ENCODE measurements at places on chromosomes 6 and 20. TPM values are rescaled to one million over a fixed set of nuclear protein-coding genes. Genes with fewer than 3 reads are reported as not detected.

GRCh38 chr20:45857882-45858216 lies 435 bp downstream of the ZSWIM3 start:
- no peak for DNase-seq

DNA sequence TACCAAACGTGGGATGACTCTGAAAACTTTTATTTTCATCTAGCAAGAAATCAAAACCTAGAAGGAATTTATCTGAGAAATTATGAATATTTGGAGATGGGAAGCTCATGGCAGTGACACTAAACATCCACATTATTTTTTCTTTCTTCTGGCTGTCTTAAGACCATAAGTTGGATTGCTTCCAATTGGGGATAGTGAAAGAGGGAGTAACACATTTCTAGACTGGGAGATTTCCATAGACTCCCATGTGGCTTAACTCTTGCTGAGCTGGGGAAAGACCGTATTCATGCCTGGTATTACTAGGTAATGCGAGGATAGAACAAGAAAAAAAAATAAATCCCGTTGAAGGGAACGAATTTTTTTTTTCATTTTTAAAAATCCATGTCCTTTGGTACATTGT lies 120.0 kb downstream of the UTRN start:
- DNase-seq, result no peak

GRCh38 chr6:36662827-36663256 lies 15.7 kb upstream of the CDKN1A start:
- peak; percentile 75 for DNase-seq

CFB gene
- 38.7 TPM for polyA plus RNA-seq

GRCh38 chr6:158030380-158031300 lies 49.0 kb downstream of the SYNJ2 start:
- no peak for DNase-seq

SLC22A1 gene
- 0.89 TPM for polyA plus RNA-seq

ADGRF5 gene
- 5.5 TPM for polyA plus RNA-seq

GRCh38 chr6:105607636-105608621 lies 205.0 kb upstream of the PREP start:
- peak; percentile 55 for DNase-seq

DNA sequence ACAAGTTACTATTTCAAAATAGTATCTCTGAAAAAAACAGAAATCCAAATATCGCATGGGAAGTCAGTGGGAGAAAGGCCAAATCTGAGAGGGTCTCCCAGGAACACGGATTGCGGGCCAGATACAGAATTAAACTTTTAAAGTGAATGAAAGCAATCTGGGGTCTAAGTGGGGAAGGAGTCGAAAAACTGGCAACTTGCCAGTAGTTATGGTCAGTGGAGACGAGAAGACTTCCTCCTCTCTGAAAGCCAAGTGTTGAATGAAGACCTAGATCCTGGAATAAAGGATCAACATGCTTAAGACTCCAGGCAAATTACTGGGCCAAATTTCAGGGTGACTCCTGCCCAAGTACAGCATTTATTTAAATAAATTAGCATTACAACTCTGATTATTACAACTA lies 123.6 kb downstream of the BFSP1 start:
- no peak for DNase-seq

GRCh38 chr6:16776394-16777017 lies 15.2 kb upstream of the ATXN1 start:
- no peak for DNase-seq

- no peak for DNase-seq
Measured at GRCh38 chr20:26276554-26277210, 580.0 kb upstream of the ZNF337 start.

- peak; percentile 85 for DNase-seq
Measured at GRCh38 chr6:6678185-6678671, 89.7 kb downstream of the LY86 start.

- DNase-seq, result peak; percentile 69
Measured at GRCh38 chr20:25040438-25040831, 17.5 kb downstream of the ACSS1 start.

GRCh38 chr6:125827788-125828320 lies 37.1 kb downstream of the NCOA7 start:
- DNase-seq, result no peak

ENPP3 gene
- 0.57 TPM for polyA plus RNA-seq

DNA sequence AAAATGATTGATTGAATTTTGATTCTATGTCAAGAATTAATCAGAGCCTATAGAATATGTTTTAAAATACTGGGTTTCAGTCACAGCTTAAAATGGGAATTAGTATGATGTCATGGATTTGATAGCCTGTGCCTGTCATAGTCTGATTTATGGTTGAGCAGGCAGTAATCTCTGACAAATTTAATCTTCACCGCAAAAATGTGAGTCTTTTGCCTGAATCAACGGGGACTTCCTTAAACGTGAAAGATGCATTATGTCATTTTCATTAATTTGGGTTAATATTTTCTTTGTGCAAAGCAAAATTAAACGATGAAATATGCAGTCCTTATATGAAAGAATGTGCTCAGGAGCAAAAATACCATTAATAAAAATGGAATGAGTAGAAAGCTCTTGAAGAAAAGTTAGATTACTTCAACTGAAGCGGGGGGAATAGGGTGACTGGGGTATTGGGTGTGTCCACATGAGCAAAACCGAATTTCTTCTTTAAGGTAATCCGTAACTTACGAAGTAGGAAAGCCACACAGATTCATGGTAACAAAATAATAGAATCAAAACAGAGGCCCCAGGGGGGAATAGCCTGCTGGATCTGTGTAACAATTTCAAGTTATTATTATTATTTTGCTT lies 339.6 kb upstream of the NOX3 start:
- DNase-seq, result no peak

- DNase-seq, result no peak
Measured at GRCh38 chr20:50341880-50342637, 151.4 kb downstream of the CEBPB start.

- DNase-seq, result no peak
Measured at GRCh38 chr6:132703936-132704335, 9.9 kb downstream of the VNN1 start.

Data from small intestine (tissue), 16 donors.